ENCODE measurements at places on chromosomes 3 and 15.

DNA sequence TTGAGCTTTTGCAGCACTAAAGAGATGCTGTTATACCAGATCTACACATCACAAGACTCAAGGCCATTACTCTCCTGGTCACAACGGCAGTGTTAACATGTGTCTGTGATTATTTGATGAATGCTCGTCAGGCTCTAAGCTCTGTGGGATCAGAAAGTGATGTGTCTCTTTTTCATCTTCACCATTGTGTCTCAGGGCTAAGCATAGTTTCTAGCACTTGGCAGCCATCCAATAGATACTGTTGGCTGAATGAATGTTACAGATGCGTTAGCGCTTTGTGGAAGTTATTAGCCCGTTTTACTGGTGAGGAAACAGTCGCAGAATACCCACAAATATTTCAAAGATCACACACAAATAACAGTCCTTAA is 1.2 kb upstream of the FAM81A start:
- DNase-seq = no peak

DNA sequence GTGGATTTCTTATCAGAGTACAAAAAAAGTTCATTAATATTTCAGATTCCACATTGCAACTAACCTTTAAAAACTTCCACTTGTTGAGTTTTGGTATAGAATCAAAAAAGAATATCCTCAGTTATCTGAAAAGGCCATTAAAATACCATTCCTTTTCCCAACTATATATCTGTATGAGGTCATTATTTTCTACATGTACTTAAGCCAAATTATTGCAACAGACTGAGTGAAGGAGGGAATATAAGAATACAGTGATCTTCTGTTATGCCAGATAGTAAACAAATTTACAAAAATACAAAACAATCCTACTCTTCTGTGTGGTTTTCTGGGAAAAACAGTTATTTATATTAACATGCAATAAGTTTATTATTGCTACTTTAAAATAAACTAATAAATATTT is 5.7 kb upstream of the GANC start:
- DNase-seq = no peak

GRCh38 chr15:58546066-58546591 is 114.3 kb downstream of the LIPC start:
- no peak for DNase-seq

DNA sequence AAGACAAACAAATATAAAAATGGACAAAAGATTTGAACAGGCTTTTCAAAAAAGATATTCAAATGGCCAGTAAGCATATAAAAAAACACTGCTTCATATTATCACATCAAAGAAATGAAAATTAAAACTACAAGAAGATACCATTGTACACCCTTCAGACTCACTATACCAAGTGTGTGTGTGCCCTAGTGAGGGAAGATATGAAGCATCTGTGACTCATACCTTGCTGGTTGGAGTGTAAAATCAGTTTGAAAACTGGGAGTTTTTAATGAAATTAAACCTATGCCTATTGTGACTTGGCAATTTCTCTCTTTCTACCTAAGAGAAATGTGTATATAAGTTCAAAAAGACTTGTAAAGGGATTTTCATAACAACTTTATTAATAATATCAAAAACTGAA is 23.5 kb upstream of the SLC15A2 start:
- peak; percentile 27 for DNase-seq
